ENCODE measurements at places on chromosomes 13 and 19. TPM values are rescaled to one million over a fixed set of nuclear protein-coding genes. Genes with fewer than 3 reads are reported as not detected.

DNA sequence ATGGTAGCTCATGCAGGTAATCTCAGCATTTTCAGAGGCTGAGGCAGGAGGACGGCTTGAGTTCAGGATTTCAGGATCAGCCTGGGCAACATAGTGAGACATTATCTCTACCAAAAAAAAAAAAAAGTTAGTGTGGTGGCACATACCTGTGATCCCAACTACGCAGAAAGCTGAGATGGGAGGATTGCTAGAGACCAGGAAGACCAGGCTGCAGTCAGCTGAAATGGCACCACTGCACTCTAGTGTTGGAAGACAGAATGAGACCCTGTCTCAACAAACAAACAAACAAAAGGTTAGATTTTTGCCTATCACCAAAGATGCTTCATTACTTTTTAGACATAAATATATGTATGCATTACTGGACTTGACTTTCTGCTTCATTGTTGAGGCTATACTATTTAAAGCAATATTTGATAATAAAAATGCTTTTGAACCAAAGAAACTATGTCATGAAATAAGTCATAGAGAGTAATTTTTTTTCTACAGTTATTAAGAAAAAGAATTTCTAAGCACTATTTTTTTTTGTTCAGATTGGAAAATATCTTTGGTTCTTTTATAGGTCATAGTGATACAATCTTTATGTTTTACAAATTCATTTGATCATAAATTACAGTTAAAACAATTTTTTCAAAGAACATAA lies 1180.1 kb upstream of the ATXN8OS start:
- H3K27ac ChIP-seq, result no peak overlapping the region
- H3K4me1 ChIP-seq, result no peaks in the 10 kb centered on the region
- H3K4me3 ChIP-seq, result no peak overlapping the region
- peak; percentile 23 for DNase-seq
- no peaks in the 10 kb centered on the region for H3K27me3 ChIP-seq

- no peaks in the 10 kb centered on the region for H3K36me3 ChIP-seq
- peak overlapping the region; percentile 36 for H3K4me3 ChIP-seq
- no peaks in the 10 kb centered on the region for H3K4me1 ChIP-seq
- no peak for DNase-seq
These were observed 24.0 kb upstream of the LAIR1 start for GRCh38 chr19:54388802-54389139.

- H3K4me1 ChIP-seq, result peaks cover 7% of the 10 kb centered on the region
- no peak for DNase-seq
- no peaks in the 10 kb centered on the region for H3K36me3 ChIP-seq
- no peak overlapping the region for H3K4me3 ChIP-seq
These were observed 5.3 kb downstream of the DMKN start for GRCh38 chr19:35508129-35508528.

DNA sequence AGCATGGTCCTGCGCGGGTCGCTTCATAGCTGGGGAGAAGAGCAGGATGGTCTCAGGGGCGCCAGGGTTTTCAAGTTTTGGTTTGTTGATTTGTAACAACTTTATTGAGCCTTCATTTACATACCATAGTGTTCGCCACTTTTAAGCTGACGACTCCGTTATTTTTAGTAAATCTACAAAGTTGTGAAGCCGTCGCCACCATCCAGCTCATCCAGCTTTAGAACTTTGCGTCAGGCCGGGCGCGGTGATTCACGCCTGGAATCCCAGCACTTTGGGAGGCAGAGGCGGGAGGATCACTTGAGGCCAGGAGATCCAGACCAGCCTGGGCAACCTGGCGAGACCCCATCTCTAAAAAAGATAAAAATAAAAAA lies 404 bp downstream of the C19orf44 start:
- no peaks in the 10 kb centered on the region for H3K27me3 ChIP-seq
- H3K4me1 ChIP-seq, result no peaks in the 10 kb centered on the region
- peaks cover 3% of the 10 kb centered on the region for H3K36me3 ChIP-seq
- H3K4me3 ChIP-seq, result peak overlapping the region; percentile 59

CCDC8 gene
- total RNA-seq, result 15.5 TPM

FAM124A gene
- total RNA-seq, result 2.4 TPM

GRCh38 chr19:36773223-36773579 lies 594 bp upstream of the ZNF850 start:
- H3K4me1 ChIP-seq, result peaks cover 14% of the 10 kb centered on the region
- H3K27me3 ChIP-seq, result peaks cover 6% of the 10 kb centered on the region
- peak overlapping the region; percentile 58 for H3K4me3 ChIP-seq
- peak overlapping the region; percentile 75 for H3K27ac ChIP-seq

ZNF418 gene
- 8.0 TPM for total RNA-seq

GRCh38 chr19:7224209-7224686 lies 70.0 kb downstream of the INSR start:
- H3K36me3 ChIP-seq, result no peaks in the 10 kb centered on the region
- no peak overlapping the region for H3K4me3 ChIP-seq
- no peaks in the 10 kb centered on the region for H3K27me3 ChIP-seq

GRCh38 chr13:50125304-50125553 lies 110.0 kb downstream of the KCNRG start:
- peaks cover 38% of the 10 kb centered on the region for H3K27me3 ChIP-seq
- no peak for DNase-seq
- H3K36me3 ChIP-seq, result no peaks in the 10 kb centered on the region
- peak overlapping the region; percentile 100 for H3K27ac ChIP-seq
- peak overlapping the region; percentile 96 for H3K4me3 ChIP-seq

GRCh38 chr19:18307271-18307681 lies 15.6 kb downstream of the LSM4 start:
- peak overlapping the region; percentile 60 for H3K27ac ChIP-seq
- H3K36me3 ChIP-seq, result no peaks in the 10 kb centered on the region
- no peak for DNase-seq
- H3K4me1 ChIP-seq, result peaks cover 17% of the 10 kb centered on the region
- H3K4me3 ChIP-seq, result no peak overlapping the region
- H3K27me3 ChIP-seq, result no peaks in the 10 kb centered on the region

VASP gene
- total RNA-seq, result 220 TPM

- H3K27ac ChIP-seq, result peak overlapping the region; percentile 74
- H3K27me3 ChIP-seq, result no peaks in the 10 kb centered on the region
- H3K4me1 ChIP-seq, result peaks cover 22% of the 10 kb centered on the region
- no peak for DNase-seq
- H3K36me3 ChIP-seq, result no peaks in the 10 kb centered on the region
- no peak overlapping the region for H3K4me3 ChIP-seq
These were observed 71.9 kb upstream of the UBL3 start for GRCh38 chr13:29922281-29922821.

DNA sequence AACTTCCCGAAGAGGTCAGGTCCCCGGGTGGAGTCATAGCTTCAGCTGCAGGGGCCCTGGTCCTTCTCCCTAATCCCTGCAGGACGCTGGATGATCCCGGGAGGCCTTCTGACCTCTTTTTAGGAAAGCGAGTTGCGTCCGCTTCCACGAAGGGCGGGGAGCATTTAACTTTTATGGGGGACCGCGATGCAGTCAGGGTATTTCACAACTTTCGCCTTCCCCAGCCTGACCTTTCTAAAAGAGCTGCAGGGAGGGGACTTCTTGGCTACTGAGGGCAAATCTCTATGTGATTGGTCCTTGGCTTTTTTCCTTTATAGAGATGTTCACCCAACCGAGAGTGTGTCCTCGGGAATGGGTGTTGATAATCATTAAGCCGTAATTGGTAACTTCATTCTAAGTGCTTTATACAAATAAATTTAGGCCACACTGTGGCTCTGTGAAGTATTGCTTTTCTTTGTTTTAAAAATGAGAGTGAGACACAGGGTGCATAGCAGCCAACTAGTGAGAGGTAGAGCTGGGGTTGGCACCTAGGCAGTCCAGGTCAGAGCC lies 778 bp downstream of the ZNF230 start:
- no peaks in the 10 kb centered on the region for H3K27me3 ChIP-seq
- peak overlapping the region; percentile 67 for H3K4me3 ChIP-seq
- no peaks in the 10 kb centered on the region for H3K36me3 ChIP-seq
- H3K4me1 ChIP-seq, result peaks cover 35% of the 10 kb centered on the region

TRIP10 gene
- total RNA-seq, result 62.3 TPM

GRCh38 chr13:112876305-112877000 lies 92.6 kb upstream of the MCF2L start:
- H3K4me1 ChIP-seq, result peaks cover 11% of the 10 kb centered on the region
- DNase-seq, result no peak
- H3K27me3 ChIP-seq, result no peaks in the 10 kb centered on the region
- H3K36me3 ChIP-seq, result no peaks in the 10 kb centered on the region
- H3K4me3 ChIP-seq, result no peak overlapping the region

All from left lung (tissue), 14 donors.